ENCODE measurements at places on chromosomes 2 and 18.

GRCh38 chr18:58831606-58832005 is 33.1 kb upstream of the ZNF532 start:
- DNase-seq: peak; percentile 51

DNA sequence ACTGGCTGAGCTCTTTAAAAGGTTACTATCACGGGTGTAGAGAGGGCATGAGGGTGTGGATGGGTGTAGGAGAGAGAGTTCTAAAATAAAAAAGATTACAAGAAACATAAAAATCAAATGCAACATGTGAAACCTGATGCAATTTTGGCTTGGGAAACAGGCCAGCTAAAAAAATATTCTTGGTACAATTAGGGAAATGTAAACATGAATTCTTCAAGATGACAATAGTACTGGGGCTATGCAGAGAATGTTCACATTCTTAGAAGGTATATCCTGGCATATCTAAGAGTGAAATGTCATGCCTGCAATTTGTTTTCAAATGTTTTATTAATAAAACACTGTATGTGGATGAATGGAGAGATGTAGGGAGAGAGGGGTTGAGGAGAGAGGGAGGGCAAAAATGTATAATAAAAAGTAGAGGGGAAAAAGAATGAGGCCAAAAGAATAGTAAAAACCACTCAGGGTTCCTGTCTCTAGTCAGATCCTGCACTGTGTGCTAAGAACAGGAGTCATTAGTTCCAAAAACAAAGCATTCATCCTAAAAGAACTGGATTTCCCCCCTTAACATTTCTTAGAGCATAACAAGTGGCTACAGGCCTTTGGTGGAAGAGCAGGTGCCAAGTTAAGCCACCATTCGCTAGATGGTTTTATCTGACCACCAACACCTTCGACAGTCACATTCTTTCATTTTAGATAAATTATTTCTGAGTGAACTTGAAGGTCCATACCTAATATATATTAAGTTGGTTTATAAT is 77.3 kb downstream of the LPIN2 start:
- peak; percentile 39 for DNase-seq

- no peak for DNase-seq
These were observed 40.3 kb downstream of the AAK1 start for GRCh38 chr2:69603146-69603743.

GRCh38 chr2:152200565-152201465 is 25.3 kb upstream of the STAM2 start:
- DNase-seq: peak; percentile 93

DNA sequence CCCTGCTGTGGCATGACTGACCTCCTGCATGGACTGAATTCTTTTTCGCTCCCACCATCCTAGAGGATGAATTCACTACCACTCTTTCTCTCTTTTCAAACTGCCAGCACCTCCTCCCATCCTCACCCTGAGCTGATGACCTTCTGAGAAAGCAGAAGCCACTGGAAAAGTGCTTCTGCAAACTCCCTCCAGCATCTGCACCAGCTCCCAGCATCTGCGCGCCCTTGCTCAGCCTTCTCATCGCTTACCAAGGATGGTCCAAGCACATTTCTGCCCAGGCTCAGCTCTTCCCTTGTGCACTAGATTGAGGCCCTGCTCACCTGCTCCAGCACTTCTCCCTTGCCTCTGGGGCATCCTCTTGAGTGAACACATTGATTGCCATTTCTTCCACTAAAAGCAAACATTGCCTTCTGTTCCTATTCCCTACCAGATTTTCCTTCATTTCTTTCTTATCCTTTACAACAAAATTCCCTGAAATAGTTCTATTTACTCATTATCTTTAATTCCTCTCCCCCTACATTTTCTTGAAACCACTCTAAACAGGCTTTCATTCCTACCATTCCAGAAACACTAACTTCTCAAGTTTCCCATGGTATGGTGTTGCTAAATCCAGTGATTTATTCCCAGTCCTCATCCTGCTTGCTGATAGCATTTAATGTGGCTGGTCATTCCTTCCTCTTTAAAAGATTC is 42.7 kb upstream of the IL1RL1 start:
- peak; percentile 83 for DNase-seq

- DNase-seq: no peak
These were observed 2.0 kb downstream of the ABHD3 start for GRCh38 chr18:21702602-21703001.
